ENCODE measurements at places on chromosomes 13 and 19.

- DNase-seq, result no peak
Measured at GRCh38 chr19:49861541-49862378, 5.6 kb downstream of the PNKP start.

DNA sequence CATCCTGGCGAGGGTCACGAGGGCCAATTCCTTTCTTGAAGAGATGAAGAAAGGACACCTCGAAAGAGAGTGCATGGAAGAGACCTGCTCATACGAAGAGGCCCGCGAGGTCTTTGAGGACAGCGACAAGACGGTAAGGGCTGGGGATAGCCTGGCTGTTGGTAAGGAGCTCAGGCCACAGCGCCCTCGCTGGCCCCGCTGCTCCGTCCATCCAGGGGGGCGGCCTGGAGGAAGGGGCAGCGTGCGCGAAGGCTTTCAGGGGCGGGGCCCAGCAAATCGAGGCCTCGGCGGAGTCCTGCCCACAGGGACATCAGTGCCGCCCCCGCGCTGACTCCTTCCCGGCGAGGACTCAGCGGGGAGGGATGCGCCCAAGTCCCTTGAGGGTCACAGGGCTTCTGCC, 6.9 kb downstream of the F10 start:
- no peak for DNase-seq

DNA sequence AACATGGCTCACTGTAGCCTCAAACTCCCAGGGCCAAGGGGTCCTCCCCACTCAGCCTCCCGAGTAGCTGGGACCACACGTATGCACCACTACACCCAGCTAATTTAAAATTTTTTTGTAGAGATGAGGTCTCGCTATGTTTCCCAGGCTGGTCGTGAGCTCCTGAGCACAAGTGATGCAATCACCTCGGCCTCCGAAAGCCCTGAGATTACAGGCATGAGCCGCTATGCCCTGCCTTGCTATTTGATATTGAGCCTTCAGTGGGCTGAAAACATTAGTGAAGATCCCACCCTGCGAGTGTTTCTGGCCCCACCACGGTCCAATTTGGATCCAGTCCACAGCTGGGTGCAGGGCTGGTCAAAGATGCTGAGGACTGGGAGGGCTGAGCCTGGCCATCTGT, 65.9 kb downstream of the TRPM4 start:
- DNase-seq, result no peak

DNA sequence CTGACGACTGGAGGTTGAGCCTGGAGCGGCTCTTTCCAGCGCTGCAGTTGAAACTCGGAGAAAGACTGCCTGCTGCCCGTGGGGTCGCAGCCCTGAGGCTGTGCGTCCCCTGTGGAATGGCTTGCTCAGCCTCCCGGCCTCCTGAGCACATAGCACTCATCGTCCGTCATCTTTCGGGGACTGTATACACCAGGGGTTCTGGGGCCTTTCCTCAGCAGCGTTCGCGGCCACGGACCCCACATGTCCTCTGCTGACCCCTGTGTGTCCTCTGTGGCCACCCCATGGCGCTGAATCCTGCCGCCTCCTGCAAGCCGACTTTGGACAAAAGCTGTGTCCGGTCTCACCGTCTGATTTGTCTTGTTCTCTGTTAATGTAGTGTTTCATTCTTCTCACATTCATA, 20.4 kb downstream of the CUL4A start:
- no peak for DNase-seq

- DNase-seq, result peak; percentile 98
Measured at GRCh38 chr19:633068-633785, at the start of gene POLRMT. Gene POLRMT, minus strand, starts transcription at chr19:633537. Its CDS starts 25 bp downstream, at chr19:633512.

GRCh38 chr13:74920920-74921319, 561.0 kb downstream of the TBC1D4 start:
- DNase-seq, result no peak

- no peak for DNase-seq
Measured at GRCh38 chr13:49348751-49349150, 95.1 kb downstream of the CAB39L start.

DNA sequence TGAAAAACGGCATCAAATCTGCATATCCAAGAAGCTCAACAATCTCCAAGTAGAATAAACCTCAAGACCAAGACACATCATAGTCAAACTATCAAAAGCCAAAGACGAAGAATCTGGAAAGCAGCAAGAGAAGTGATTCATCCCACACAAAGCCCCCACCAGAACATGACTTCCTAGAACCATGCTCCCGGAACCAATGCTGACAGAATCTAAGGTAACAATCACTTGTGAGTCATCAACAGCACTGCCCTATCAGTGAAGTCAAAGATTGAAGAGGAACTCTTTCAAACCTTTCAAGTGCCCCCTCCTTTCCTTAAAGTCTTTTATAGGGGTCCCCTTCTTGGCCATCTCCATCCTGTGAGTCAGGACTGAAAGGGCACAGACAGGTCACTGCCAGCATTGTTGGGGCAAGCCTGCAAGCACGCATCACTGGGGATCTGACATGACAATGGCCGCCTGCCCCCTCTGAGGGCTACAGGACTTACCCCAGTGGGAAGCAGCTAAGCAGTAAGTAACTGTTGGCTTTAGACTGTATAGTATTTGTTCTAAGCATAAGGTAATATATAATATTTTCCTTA, at the start of gene CCDC70:
Gene CCDC70, plus strand, starts transcription at position 247 of the 578 bp plus-strand sequence. CDS start 3,443 bp downstream, outside the sequence.
- no peak for DNase-seq

DNA sequence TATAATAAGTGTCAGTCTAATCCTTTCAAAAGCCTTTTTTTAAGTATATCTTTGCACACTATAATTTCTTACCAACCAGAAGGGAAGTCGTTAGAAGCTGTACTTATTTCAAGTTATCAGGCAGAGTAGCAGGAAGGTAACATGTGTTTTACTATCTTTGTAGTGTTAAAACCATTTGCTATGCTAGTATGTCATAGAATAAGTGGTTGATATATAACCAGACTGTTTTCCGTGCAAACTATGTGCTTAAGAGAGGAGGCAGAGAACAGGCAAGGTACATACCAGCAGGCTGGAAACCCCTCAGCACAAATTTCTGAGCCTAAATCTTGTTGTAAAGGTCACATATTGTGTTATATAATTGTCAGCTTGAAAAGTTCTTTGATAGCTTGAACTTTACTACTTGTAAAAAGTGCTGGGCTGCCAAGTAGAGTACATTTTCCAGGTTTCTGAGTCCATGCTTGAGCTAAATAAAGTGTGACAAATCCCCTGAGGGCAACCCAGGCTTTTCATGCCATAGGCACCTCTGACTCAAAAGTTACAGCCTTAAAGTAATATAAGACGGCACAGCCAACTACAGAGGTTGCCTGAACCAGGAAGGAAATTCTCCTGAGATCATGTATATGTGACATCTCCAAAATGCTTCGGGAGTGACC, 1297.4 kb downstream of the PCDH9 start:
- no peak for DNase-seq

DNA sequence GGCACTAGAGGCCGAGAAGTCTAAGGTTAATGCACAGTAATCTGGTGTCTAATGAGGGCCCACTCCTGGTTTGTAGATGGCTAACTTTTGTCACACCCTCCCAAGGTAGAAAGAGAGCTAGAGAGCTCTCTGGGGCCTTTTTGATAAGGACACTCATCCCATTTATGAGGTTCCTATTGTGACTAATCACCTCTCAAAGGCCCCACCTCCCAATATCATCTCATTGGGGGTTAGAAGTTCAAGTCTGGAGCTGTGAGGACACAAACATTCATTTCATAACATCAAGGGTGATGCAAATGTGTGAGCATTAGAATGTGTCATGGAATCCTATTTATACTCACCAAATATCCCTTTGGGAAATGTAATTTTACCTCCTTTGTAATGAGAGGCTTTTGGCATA, 79.2 kb upstream of the SLC10A2 start:
- no peak for DNase-seq

- DNase-seq, result no peak
Measured at GRCh38 chr13:51826606-51827005, 18.4 kb downstream of the TMEM272 start.

DNA sequence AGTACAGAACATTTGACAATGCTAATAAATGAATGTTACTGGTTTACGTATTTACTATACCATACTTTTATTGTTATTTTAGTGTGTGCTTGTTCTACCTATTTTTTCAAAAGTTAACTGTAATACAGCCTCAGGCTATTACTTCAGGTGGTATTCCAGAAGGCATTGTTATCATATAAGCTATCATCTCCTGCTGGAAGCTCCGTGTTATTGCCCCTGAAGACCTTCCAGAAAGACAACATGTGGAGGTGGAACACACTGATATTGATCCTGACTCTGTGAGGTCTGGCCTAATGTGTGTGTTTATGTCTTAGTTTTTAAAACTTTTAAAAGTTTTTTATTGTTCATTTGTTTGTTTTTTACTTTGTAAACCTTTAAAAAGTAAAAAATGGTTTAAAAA, 509.8 kb upstream of the SPRY2 start:
- no peak for DNase-seq

- no peak for DNase-seq
Measured at GRCh38 chr13:50543782-50544181, 299.7 kb downstream of the DLEU7 start.

DNA sequence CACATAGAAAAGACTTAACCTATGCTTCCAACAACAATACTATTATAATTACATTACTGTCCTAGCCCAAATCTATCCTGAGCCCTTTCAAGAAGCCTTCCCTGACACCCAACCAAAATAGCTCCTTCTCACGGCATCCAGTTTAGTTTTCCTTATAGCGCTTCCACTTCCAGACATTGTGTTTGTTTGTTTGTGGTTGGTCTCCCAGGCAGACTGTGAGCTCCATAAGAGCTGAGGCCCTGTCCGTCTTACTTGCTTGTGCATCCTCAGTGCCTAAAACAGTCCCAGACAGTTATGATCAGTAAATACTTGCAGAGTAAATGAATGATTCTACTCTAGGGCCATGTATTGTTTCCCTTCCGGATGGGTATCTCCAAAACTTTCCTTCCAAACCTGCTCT, 68.1 kb upstream of the STARD13 start:
- no peak for DNase-seq

DNA sequence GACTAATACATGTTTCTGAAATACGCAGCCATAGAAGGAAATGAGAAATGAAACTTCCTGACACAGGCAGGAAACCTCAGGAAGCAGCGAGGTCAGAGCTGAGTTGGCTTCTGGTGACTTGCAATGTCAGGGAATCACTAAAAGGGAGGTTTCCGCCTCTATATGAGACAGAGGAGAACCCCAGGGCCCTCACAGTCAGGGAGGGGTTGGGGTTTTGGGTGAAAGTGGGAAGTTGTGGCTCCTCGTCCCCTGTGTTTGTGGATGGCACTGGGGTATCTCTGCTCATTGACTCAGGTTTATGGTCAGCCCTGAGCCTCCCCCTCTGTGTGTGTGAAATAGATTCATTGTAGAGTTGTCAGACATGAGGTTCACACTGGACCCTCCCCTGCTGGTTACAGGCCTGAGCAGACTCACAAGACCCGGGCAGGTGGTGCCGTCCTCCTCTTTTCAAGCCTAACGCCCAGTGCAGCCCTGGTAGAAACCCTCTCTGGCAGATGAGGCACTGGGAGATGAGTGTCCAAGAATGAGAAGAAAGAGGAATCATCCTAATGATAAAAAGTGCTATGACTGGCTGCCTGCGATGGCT, 5.5 kb upstream of the LILRA6 start:
- DNase-seq, result no peak

- no peak for DNase-seq
Measured at GRCh38 chr13:72970956-72971355, 87.8 kb upstream of the KLF5 start.

GRCh38 chr13:30856005-30856790, 49.9 kb upstream of the MEDAG start:
- DNase-seq, result no peak

- DNase-seq, result peak; percentile 88
Measured at GRCh38 chr19:14006766-14007562, 844 bp upstream of the RFX1 start.

GRCh38 chr13:111957913-111958450, 109.0 kb upstream of the SOX1 start:
- no peak for DNase-seq

- DNase-seq, result no peak
Measured at GRCh38 chr19:46033401-46033800, 7.4 kb downstream of the IGFL4 start.

DNA sequence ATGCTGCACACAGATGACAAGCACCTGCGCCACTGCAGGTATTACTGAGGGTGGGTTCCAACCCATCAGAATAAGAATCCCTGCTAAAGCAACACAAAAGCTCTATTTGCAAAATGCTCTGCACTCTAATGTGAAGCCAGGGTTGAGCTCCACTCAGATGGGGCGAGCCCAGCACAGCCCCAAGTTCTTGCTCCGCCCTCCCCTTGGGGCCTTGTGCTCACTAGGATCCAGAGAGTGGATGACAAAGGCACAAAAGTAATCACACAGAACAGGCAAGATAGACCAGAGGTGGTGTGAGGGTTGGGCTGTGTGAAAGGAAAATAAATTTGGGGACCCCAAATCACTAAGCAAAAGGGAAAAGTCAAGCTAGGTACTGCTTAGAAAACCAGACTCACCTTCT, 8.2 kb upstream of the ZNF611 start:
- DNase-seq, result no peak

- no peak for DNase-seq
Measured at GRCh38 chr13:51595416-51595815, 11.2 kb downstream of the WDFY2 start.

DNA sequence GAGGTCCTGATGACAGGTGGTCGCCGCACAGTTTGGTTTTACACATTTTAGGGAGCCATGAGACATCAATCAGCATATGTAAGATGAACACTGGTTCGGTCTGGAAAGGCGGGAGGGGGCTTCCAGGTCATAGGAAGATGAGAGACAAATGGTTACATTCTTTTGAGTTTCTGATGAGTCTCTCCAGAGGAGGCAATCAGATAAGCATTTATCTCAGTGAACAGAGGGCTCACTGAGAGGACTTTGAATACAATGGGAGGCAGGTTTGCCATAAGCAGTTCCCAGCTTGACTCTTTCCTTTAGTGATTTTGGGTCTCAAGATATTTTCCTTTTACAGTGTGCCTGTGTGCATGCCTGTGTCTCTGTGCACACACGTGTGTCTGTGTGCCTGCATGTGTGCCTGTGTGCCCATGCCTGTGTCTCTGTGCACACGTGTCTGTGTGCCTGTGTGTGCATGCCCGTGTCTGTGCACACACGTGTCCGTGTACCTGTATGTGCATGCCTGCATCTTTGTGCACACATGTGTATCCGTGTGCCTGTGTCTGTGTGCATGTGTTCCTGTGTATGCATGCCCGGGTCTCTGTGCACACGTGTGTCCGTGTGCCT, 35.5 kb upstream of the TMEM255B start:
- no peak for DNase-seq

- peak; percentile 61 for DNase-seq
Measured at GRCh38 chr13:112931028-112931934, 37.7 kb upstream of the MCF2L start.

GRCh38 chr13:52812941-52813340, 35.5 kb downstream of the PCDH8 start:
- no peak for DNase-seq
